ENCODE measurements at places on chromosomes 16 and 17. TPM values are rescaled to one million over a fixed set of nuclear protein-coding genes. Genes with fewer than 3 reads are reported as not detected.

GRCh38 chr17:81234940-81235821, 3.7 kb downstream of the TEPSIN start:
- no peak for DNase-seq

- DNase-seq, result no peak
Observed at GRCh38 chr16:81483064-81483969, 38.7 kb downstream of the CMIP start.

DNA sequence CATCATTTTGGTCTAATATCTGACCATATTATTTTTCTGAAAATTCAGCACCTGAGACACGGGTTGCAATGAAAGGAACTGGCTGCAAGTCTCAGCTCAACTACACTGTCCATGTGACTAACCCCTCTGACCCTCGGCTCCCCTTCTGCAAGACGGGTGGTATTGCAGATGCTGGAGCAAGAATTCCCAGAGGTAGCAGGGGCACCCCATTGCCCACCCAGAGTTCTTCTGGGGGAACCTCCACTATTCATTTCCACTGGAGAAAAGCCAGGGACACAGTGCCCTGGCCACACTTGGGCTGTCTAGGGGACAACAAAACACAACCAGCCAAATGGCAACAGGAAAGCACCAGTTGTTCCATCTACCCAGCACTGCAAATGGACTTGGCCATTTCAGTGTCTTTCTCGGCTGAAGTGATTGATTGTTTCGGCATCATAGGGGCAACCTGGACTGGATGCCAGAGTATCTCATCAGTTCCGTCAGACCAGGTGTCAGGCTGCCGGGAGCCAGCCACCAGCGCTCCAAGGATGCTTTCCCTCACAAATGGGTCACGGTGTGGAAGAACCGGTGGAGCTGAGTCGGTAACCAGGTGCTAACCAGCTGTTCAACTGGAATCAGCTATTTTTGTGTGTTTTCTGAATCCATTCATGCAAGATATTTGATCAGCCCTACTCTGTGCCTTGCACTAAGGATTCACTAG, 58.1 kb downstream of the C16orf78 start:
- peak; percentile 33 for DNase-seq

GRCh38 chr16:27640277-27640600, 90.3 kb downstream of the KATNIP start:
- no peak for DNase-seq

DNA sequence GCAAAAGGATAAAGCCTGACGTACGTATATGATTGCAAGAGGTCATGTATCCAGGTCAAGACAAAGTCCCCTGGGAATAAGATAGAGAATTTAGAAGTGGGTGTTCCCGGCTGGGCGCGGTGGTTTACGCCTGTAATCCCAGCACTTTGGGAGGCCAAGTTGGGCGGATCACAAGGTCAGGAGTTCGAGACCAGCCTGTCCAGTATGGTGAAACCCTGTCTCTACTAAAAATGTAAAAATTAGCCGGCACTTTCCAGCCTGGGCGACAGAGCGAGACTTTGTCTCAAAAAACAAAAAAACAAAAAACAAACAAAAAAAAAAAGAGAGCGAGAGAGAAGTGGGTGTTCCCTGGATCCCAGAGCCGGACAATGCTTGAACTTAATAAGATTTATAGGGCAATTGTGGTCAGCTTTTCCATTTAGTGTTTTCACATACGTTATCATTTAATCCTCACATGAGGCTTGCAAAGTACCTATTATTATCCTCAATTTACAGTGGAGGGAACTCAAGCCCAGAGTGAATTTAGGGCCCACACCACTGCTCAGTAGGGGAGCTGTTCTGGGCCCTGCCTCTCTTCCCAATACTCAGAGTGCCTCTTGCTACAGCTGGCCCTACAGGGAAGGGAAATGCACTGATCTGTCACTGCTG, 481 bp upstream of the GLTPD2 start:
- DNase-seq, result no peak

DNA sequence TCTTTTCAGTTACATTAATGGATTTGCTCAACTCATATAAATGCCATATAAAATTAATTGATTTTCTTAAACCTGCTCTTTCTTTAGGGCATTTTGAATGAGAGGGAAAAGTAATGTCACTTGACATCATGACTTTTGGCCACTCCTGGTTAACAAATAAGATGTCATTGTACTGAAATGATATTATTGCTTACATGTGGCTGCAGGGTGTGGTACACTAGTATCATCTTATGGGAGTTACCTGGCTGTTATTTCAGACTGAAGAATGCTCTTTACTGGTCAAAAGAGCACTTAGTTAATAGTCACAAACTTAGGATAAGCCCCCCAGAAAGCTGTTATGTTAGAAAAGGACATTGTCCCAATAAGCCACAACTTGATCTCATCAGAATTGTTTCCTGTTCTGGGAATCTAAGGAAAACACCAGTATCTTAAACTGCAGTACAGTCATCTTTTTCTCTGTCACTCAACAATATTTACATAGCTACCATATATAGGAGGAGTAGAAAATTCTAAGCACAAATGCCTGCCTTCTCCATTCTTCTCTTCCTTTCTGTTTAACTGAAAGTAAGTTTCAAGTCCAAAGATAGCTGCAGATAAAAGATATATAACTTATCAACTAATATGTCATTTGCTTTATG, 53.9 kb upstream of the MRC2 start:
- DNase-seq, result no peak

- DNase-seq, result no peak
Observed at GRCh38 chr16:76639685-76640289, 362.6 kb downstream of the CNTNAP4 start.

DNA sequence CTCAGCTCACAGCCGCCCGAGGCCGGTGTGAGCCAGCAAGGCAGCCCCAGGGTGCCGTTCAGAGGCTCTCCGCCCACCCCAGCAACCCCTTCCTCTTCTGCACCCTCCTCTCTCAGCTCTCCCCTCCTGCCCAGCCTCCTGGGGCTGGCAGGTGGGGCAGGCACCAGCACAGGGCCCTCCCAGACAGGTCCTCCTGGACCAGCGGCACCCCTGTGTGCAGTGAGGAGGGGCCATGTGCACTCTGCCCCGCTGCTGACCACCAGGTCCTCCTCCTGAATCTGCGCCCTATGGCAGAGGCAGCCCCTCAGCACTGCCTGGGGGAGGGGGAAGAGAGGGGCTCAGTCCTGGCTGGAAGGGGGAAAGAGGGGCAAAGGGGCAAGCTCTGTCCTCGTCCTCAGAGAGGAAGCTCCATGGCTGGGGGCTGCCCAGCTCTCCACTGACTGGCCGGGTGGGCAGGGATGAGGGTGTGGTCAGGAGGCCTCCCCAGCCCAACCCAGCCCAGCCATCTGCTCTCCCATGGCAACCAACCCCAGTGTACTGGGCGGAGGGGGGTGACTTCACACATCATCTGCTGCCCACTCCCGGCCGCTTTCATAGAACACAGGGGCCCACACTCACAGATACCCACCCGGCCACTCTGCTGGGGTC, 5.4 kb upstream of the BCAR1 start:
- DNase-seq, result peak; percentile 75

DNA sequence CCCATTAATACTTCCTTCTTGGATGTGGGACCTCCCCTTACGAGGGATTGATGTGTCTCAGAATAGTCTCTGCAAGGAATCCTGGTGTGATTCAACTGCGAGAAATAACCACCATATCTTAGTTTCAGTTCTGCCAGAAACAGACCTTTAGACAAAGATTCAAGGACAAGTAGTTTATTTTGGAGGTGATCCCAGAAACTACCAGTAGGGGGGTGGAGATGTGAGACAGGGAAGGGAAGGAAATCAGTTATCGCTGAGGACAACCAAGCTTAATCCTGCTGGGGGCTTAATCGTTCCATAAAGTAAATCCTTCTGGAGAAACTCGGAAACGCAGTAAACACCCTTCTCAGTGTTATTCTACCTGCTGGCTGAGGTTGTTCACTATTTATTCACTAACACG, 5.0 kb upstream of the SDR42E1 start:
- no peak for DNase-seq

- DNase-seq, result no peak
Observed at GRCh38 chr17:61418449-61418848, 18.8 kb downstream of the TBX2 start.

DNA sequence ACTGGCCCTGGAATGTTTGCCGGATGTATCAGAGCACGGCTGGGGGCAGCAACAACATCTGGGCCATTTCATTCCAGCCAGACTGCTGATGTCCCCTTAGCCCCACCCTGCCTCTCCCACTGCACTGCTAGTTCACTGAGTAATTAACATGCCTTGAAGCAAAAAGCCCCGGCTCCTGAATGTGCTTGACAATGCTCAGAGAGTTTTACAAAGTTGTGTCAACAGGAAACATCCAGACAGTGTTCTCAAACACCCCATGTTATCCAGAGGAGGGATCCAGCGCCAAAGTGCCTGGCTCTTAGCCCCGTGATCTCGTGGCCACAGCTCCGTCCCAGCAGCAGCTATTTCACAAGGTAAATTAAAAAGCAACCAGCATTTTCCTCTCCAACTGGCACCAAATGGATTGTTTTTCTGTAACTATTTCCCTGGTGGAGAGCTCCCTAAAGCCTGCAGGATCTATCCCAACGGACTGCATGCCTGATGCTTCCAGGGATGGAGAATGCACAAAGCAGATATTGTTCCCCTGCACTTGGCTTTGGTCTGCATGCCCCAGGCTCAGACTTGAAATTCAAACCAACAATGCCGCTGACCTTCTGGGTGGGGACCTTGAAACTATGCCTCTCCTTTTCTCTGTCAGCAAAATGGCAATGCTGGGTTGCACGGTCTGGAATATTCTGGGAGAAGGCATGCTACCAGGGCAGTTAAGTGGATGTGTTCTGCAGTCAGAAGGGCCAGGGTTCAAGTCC, 115.6 kb upstream of the CDH5 start:
- DNase-seq, result peak; percentile 94

GRCh38 chr16:15865742-15866141, 8.9 kb upstream of the MYH11 start:
- no peak for DNase-seq

GRCh38 chr17:50865868-50866260, 290 bp downstream of the TOB1 start:
- DNase-seq, result no peak

DNA sequence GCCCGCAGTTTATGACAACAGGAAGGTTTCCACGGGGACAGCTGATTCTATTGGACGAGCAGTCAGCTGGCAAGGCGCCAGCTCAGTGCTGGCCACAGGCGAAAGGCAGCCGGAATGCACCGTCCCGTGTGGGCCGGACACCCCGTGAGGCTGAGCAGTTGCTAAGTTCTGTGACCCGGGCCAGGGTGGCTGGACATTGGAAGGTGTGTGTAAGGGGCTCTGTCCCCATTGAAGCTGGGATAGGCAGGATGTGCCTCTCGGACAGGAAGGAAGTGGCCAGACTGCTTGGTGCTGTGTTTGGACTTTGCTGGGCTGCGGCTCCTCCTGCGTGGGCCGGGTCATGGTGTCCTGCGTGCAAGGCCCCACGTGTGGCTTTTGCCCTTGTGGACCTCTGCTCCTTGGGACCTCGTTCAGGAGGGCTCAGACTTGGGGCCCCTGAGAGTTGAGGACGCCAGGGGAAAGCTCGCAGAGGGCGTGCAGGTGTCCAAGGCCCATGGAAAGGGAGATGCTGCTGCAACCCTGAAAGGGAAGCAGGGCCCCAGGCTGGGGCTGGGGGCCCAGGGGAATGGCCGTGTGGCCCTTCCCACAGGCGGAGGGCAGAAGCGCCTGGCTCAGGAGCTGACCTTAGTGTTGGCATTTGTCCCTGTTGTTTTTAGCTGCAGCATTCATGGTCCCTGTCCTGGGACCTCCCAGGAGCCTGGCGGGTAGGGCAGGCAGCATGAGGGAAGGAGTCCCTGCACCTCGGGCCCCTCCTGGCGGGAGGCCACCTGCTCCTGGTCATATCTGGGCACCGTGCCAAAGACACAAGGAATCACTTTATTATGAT, 10.0 kb downstream of the BAIAP2 start:
- DNase-seq, result peak; percentile 95

DNA sequence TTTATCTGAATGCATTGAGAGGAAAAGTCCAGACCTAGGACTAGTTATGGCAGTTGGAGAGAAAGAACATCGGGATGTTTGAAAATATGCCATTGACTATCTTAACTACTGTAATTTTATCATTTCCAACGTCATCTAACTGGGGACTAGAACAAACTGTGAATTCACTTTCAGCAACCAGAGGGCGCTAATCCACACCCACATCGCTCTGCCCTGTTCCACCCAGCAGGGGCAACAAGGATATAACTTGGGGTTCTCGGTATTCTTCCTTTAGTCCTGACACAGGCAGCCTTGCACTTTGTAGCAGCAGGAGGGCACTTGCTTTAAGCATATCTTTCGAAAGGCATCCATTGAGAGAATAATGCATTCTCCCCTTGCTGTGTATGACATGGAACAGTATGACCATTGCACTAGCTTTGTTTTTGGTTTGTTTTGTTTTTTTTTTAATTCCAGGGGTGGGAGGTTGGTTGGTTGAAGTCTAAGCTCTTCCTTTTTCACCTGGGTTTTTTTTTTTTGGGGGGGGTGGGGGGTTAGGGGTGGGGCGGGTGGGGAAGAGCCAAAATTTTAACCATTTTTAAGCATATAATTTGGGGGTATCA, 31.5 kb downstream of the SIAH1 start:
- peak; percentile 79 for DNase-seq

DNA sequence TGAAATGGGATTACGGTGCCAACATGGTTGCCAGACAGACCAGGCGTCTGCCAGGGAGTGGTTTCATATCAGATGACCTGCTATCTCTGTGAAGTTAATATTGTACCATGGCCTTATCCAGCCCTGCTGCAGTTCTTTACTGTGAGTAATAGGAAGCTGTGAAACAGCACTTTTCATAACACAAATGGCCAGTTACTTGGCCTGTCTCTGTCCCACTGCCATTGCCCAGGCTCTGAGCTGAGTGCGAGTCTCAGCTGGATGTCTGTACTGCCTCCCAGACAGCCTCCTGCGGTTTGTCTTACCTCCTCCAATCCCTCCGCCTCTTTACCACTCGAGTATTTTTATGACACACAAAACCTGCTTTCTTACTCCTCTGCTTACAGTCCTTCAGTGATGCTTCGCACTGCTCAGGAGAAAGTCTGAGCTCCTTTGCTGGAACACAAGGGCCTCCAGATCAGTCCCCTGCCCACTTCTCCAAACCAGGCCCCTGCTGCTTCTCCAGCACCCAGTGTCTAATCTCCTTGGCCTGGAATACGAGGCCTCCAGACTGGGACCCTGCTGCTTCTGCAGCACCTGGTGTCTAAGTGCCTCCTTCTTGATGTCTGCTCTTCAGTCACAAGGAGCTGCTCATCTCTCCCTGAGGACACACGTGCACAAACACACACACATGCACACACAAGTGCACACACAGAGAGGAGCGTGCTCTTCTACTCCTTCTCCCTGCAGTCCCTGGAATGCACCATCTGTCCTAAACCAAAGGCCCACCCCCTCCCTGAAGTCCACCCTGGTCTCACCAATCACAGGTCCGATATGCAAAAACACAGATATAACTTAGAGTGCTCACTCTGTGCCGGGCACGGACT, 17.1 kb upstream of the RHOT1 start:
- no peak for DNase-seq

The TP53TG3 gene
- total RNA-seq, result not detected

The KRTAP9-2 gene
- not detected for total RNA-seq

The RAB26 gene
- 0.68 TPM for total RNA-seq

The PTGES3L gene
- 9.5 TPM for total RNA-seq

The NR1D1 gene
- 11.6 TPM for total RNA-seq

The RNF157 gene
- total RNA-seq, result 3.1 TPM

The TBX21 gene
- 0.36 TPM for total RNA-seq

The CACNA1G gene
- total RNA-seq, result 1.4 TPM

The MT2A gene
- total RNA-seq, result 52.1 TPM

The C16orf54 gene
- 0.95 TPM for total RNA-seq

The KCNG4 gene
- not detected for total RNA-seq
